ENCODE measurements at places on chromosomes 3 and 15.

- no peak for DNase-seq
These were observed 92.2 kb downstream of the LINGO1 start for GRCh38 chr15:77540312-77541060.

DNA sequence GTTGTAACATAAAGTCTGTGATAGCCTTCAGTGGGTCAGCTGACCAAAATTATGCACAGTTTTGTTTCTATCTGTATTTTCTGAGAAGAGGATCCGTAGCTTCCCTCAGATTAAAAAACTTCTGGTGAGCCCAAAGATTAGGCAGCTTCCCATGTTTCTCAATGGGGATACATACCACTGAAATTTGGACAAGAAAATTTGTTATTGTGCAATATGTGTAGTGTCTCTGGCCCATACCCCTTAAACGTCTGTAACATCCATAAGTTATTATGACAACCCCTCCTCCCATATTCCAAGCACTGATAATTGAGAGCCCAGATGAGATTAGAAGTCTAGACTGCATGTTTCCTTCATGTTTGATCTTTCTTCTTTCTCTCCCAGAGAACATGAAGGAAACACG lies 1.9 kb upstream of the MITF start:
- no peak for DNase-seq

GRCh38 chr3:174132006-174132405 lies 727.1 kb upstream of the NAALADL2 start:
- no peak for DNase-seq

GRCh38 chr15:63372018-63372705 lies 9.5 kb downstream of the CA12 start:
- no peak for DNase-seq

GRCh38 chr3:147368561-147369221 lies 37.7 kb downstream of the ZIC4 start:
- no peak for DNase-seq

- DNase-seq: no peak
These were observed 32.2 kb upstream of the TRH start for GRCh38 chr3:129942296-129942695.

- no peak for DNase-seq
These were observed 176.5 kb upstream of the PFN2 start for GRCh38 chr3:150146991-150147761.

DNA sequence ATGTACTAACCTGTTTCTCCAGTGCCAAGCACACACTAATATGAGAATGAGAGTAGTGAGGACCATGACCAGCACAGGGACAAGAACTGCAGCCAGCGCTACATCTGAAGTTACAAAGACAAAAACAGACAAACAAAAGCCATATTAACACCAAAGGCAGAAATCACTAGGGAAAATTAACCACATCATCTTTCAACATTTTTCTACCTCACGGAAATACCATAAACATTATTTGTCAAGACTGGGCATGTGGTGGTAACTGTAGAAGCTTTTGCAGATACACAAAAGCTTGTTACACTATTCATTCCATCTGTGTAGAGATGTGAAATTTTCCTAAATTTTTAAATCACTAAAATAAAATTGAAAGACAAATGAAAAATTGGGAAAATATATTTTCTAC lies 44.9 kb downstream of the ST3GAL6 start:
- DNase-seq: no peak

- DNase-seq: no peak
These were observed 132.7 kb upstream of the RAP2B start for GRCh38 chr3:153029350-153029749.

DNA sequence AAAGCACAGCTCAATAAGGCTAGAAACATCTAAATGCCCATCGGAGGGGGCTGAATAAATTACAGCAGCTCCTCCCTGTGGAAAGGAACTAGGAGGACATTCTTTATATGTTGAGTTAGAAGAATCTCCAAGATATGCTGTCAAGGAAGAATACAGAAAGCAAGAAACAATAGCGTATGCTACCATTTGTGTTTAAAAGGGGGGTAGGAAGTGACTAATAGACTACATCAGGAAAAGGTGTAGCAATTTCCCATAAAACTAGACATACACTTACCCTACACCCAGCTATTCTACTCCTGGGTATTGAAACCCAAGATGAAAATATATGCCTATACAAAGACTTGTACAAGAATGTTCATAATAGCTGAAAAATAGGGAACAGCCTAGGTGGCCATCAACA lies 21.6 kb downstream of the SEC61A1 start:
- no peak for DNase-seq

- DNase-seq: no peak
These were observed 912.7 kb downstream of the TUSC7 start for GRCh38 chr3:117622171-117622841.

- DNase-seq: no peak
These were observed 420.9 kb downstream of the LPP start for GRCh38 chr3:188574885-188575284.

- no peak for DNase-seq
These were observed 6.3 kb downstream of the EFCAB12 start for GRCh38 chr3:129421988-129422745.

- DNase-seq: no peak
These were observed 140.2 kb upstream of the SETMAR start for GRCh38 chr3:4163011-4163410.

DNA sequence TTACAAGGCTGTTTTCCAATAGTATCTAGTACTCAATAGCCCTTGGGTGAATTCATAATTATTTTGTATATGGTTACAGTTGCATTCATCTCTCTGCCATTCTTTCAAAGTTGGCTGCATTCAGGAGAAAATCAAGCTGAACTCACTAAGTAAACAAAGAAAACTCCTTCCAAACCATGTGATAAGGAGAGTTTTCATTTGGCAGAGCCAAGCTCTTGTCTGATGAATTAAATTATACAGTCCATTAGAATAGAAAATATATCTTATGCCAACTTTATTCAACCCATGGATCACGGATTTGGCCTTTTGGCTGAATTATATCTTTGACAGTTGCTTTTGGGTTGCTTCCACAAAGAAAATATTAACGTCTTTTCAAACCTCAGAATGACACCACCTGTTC lies 272.3 kb upstream of the ROBO1 start:
- no peak for DNase-seq

GRCh38 chr3:128549283-128550112 lies 56.5 kb upstream of the GATA2 start:
- DNase-seq: no peak

DNA sequence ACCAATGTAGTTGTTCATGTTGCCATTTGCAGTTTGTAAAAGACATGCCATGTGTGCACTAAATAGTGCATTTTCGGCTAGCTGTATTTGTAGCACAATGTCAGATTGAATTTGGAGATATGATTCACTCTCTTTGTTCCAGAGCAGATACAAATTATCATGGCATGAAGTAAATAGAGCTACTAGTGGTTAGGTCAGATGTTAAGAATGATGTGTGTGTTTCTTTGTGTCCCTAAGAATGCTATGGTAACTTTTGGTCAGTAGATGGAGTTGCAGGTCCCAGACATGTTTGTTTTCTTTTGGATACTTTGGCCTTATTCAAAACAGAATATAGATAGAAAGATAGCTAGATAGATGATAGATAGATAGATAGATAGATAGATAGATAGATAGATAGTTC lies 595.8 kb downstream of the NLGN1 start:
- DNase-seq: no peak

DNA sequence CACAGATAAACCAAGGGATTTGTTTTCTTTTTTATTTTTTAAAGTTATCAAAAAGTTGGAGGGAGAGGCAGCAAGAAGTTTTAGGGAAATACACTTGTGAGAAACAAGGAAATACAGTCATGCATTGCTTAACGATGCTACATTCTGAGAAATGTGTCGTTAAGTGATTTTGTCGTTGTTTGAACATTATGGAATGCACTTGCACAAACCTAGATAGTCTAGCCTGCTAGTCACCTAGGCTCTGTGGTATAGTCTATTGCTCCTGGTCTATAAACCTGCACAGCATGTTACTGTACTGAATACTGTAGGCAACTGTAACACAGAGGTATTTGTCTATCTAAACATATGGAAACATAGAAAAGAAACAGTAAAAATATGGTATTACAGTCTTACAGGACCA lies 2.0 kb upstream of the NFKBIZ start:
- no peak for DNase-seq

DNA sequence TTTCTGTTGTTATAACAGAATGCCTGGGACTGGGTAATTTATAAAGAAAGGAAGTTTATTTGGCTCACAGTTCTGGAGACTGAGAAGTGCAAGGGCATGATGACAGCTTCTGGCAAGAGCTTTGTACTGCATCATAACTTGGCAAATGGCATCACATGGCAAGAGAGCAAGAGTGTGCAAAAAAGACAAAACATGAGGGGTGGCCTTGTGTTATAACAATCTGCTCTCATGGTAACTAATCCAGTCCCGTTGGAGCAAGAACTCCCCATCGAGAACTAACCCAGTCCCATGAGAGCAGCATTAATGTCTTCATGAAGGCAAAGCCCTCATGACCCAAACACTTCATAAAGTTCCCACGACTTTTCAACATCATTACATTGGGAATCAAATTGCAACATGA lies 23.2 kb downstream of the SCN11A start:
- DNase-seq: no peak

DNA sequence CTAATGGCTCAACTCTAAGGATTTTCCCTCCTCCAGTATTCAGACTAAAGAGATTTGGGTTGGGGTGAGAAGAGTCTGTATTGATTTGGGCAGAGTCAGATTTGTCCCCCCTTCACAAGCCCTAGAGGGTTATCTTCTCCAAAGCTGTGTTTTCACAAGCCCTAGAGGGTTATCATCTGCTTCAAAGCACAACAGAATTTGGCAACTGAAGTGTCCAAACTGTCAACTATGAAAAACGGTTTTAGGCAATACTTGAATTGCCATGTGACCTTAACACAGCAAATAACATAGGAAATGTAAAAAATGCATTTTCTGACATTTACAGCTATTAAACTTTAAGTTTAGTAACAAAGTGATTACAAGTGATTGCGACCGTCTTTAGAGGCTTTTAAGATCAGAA lies 119.9 kb downstream of the IMPG2 start:
- DNase-seq: no peak

- no peak for DNase-seq
These were observed 51.8 kb downstream of the RGMA start for GRCh38 chr15:93036951-93037819.

- DNase-seq: no peak
These were observed 11.8 kb upstream of the SHQ1 start for GRCh38 chr3:72860053-72860452.

- no peak for DNase-seq
These were observed 56.3 kb upstream of the PSMD6 start for GRCh38 chr3:64079369-64080150.

- no peak for DNase-seq
These were observed 50.0 kb upstream of the CDIN1 start for GRCh38 chr15:36529296-36530011.

DNA sequence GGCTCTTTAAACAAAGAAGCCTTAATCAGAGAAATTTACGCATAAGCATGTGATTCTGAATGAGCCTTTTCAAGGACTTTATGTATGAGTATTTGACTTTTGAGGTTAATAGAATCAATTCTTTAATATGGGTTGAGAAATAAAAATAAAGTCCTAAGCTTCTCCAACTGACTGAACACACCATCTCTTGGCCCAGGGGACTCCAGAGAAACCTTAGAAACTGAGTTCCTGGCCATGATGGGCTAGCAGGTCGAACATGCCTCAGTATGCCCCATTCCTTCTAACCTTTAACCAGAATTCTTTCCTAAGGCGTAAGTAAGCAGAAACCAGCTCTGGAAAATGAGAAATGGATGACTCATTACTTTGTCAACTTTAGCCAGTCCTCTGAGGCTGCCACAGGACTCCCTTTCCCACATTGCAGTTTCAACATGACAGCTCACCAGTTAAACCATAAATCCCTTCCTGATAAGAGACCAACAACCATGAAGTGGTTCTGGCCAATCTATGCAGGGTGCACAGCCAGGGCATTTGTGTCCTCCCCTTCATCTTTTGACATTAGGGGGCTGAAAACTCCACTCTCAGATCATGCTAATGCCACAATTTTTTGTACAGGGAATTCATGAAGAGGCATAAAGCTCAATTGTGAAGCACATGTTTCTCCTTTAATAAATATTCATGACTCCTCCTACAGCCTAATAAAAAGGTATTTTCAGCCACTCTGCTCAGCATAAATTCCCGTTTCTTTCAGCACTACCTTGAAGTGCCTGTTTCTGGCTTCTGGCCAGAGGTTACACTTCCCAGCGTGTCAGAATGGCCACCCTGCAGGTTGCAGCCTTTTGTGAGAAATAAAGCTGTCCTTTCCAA lies 33.3 kb downstream of the TM4SF18 start:
- no peak for DNase-seq

- DNase-seq: no peak
These were observed 594.4 kb downstream of the FOXP1 start for GRCh38 chr3:70989174-70989573.

GRCh38 chr15:98002419-98002818 lies 41.9 kb downstream of the ARRDC4 start:
- DNase-seq: no peak

DNA sequence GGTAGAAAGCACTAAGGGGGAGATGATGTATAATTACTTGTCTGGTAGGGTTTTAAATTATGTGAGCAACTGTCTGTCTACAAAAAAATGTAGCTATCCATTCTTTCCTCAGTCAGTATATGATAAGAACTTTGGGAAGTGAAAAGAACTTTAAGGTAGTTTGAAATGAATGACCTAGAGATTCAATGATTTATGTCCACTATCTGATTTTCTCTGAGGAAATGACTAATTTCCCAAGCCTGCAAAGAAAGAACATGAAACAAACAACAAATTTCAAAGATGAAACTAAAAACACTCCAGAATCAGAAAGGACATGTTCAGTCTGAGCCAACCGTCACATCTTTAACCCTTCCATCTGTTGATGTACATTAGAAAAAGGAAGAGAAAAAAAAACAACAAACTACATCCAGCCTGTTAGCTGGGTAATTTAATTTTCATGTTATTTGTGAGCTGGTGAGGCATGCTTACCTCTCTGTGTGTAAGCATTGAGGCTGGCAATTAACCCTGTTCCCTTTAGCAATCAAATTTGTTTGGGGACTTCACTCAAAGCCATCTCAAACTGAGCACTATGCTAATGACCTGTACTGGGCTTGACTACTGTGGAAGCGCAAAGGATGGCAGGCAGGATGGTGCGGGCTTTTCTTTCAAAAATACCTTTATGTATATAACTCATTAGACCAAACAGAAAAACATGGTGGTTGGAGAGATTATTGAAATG lies 220.1 kb downstream of the TUSC7 start:
- DNase-seq: no peak

DNA sequence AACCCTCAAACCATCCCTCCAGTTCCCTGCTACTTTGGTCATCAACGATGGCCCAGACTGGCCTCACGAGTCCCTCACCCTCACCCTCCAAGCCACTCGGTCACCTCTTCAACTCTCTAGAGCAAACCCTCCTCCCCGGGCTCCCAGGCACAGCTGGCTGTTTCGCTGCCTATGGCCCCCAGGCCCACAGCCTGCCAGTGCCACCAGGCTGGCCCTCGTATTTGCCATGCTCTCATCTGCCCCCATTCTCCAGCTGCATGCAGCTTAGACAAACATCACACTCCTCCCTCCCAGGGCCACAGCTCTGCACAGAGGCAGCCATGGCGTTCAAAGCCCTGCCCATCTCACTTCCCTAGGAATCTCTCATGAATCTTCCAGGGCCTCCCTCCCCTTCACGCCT lies 13.8 kb downstream of the RAB43 start:
- no peak for DNase-seq
